ENCODE measurements at places on chromosomes 2 and 18.

- DNase-seq, result no peak
These were observed 3.1 kb upstream of the ARID5A start for GRCh38 chr2:96533292-96534073.

GRCh38 chr2:120578576-120579352 lies 156.9 kb upstream of the GLI2 start:
- DNase-seq, result no peak

GRCh38 chr18:42187611-42188380 lies 232.8 kb downstream of the PIK3C3 start:
- no peak for DNase-seq

DNA sequence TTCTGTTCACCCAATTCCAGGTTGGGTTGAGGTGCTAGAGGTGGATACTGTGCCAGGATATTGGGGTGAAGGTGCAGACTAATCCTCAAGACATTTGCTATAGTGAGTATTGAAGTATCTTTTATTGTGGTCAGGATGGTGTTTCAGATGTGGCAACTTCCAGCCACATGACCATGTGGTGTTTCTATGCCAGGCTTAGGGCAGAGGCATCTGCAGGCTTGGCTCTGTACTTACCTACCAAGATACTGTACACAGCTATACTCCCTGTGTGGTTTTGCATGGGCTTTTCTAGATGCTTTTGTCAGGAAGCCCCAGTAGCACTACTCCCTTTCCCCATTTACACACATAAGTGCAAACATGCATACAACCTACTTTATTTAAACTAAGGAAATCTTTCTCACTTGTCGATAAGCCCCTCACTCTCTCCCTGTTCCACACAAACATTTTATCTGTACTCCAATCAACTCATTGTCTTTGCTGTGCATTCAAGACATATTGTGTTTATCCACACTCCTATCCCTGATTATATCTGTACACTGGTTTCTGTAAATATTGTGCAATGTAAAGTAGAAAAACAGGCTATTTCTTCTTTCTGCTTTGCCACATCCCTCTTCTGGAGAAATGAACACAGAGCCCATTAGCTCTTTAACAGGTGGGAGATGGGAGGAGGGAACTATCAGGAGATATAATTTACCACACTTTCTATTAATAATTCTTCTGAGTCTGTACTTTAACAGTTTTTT lies 12.3 kb downstream of the ARL6IP6 start:
- DNase-seq, result no peak

DNA sequence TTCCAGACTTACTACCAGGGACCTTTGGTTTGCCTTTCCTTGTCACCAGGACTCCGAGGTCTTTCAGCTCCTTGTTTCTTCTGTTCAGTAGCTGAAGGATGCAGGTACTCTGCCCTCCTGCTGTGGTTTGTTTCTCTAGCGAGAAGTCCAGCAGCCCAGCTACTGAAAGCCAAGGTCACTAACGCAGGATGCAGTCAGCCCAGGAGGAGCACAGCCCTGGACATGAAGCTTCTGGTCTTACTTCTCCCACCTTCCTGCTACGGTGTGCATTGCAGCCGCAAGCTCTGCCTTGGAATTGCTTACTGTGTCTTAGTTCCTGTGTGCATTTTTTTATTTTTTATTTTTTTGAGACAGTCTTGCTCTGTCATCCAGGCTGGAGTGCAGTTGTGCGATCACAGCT lies 62.4 kb downstream of the DGKD start:
- DNase-seq, result no peak

DNA sequence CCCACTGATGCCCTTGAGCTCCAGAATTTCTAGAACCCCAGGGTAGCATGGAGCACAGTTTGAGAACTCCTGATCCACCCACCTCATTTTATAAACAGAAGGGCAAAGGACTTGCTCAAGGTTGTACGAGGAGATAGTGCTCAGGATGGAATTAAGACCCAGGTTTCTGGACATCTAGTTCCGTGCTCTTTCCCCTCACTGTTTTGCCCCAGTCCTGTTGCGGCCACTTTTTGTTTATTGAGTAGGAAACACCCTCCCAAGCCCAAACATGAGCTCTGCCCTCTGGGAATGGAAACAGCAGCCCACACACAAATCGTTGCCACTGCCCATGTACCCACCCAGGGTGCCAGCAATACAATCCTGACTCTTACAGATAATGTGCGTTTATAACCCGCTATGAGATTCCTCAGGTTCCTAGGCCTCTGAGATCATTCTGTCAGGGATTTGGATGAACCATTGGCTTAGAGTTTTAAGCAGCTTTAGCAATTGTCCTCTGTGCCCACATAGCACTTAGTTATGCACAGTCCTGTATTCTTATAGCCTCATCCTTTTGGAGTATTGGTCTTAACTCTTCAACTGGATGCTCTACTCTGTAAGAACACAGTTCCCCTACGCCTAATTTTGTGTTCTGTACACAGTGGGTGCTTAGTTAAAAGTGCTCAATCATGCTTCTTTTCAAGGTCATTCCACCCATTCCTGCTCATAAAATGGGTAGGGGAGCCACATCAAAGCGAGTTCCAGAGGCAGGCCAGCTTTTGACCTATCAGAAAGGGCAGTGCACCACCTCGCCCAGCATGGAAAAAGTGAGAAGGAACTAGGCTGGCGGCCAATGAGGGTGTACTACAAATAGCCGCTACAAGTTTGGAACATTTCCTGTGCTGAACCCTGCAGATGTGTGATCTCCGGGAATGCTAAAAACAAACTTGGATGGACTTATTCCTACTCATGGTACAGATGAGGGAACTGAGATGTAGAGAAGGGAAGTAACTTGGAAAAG lies 60.3 kb upstream of the IGFBP2 start:
- no peak for DNase-seq

DNA sequence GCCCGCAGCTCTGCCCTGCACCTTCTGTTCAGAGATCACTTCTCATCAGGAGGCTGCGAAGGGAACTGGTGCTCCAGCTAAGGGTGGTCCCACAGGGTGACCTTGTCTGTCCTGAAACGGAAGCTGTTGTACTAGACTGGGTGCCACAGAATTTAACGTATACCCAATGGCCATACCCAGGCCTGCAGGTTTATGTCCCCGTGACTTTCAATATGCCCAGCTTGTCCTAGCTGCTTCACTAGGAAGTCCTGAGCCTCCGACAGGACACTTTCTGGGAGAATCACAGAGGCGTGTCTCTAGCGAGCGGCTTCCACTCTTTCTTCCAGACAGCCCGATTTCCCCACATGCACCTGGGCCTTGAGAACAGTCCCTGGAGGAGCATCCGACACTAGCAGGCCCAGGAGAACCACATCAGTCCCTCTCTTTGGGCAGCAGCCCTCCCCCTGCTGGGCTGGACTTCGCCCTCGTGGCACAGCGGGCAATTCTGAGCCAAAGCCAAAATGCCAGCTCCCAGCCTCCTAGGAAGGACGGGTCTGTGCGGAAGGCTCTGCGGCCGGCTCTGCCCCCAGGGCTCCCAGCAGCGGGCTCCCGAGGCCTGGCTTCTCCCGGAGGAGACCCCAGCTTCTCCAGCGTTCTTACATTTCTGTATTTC lies 91.9 kb upstream of the OTOS start:
- no peak for DNase-seq

DNA sequence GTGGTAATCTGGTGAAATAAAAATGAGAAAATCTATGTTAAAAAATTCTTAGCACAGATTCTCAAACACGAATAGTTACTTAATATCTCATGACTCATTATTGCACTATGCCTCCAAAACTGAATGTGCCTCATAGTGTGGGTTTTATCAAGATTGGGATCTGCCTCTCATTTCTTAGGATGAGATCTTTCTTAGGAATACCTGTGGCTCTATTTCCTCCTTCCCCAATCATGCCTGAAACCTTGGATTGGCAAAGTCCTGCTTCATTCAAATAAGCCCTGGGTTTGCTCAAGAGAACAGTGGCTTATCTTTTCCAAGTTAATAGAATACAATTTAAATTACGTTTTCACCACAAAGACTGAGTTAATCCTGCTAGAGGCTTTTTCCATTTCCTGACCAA lies 100.3 kb downstream of the DPP10 start:
- DNase-seq, result no peak

- DNase-seq, result no peak
These were observed 220.5 kb upstream of the RAB6C start for GRCh38 chr2:129758784-129759471.

DNA sequence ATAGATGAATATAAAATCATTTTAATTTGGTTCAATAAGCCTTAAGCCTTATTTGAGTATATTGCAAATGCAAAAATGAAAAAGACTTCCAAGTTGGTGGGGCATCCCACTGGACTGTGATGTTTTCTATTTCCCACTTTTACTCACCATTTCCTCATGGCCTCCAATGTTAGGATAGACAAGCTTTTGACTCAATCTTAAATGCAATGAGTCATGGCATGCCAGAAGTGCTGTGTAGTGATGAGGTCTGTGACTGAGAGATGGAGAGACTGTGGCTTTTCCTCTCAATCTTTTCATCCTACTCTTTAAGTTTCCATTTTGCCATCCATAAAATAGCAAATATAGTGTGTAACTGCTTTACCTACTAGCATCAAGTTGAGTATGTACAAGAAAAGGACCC lies 1401.2 kb upstream of the CELF4 start:
- DNase-seq, result no peak

DNA sequence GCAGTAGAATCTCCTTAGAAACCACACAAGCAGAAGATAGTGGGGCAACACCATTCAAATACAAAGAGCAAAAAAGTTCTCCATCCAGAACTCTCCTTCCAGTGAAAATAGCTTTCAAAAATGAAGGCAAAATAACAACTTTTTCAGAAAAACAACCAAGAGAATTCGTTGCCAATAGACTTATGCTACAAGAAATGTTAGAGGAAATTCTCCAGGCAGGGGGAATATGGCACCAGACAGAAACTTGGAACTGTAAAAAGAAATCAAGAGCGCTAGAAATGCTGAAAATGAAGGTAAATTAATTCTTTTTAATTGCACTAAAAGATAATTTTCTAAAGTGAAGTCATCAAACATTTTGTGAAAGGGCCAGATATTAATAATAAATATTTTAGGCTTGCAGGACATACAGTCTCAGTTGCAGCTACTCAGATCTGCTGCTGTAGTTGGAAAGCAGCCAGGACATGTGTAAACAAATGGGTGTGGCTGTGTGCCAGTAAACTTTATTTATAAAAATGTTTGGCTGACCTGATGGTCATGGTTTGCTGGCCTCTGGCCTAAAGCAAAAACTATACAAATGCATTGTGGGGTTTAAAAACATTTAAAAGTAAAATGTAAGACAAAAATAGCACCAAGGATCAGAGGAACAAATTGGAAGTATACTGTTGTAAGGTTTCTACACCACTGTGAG lies 73.7 kb upstream of the TGFA start:
- no peak for DNase-seq

DNA sequence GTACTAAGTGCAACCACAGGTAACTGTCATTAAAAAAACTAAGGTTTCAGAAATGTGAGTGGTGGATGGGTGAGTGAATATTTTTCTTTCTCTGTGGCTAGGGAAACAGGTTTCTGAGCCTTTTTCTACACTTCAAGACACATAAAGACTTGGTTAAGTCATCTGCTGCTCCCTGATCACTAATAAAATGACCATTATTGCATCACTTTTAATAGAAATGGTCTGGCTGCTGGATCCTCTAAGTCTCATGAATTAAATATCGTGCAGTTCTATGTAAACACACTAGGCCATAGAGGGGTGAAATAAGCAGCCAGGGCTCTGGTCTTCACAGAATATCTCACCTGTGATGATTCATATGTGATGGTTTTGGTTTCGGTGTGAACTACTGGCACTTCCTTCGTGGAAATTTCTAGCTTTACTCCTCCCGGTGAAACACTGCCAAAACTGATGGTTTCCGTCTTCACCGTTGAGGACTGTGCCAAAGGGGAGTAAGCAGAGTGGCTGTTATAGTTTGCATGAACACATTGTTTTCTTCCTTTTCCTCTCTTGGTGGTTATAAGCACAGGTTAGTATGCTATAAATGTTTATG lies 100.4 kb upstream of the ZBTB14 start:
- no peak for DNase-seq

GRCh38 chr18:50602466-50602865 lies 42.6 kb downstream of the MAPK4 start:
- no peak for DNase-seq

DNA sequence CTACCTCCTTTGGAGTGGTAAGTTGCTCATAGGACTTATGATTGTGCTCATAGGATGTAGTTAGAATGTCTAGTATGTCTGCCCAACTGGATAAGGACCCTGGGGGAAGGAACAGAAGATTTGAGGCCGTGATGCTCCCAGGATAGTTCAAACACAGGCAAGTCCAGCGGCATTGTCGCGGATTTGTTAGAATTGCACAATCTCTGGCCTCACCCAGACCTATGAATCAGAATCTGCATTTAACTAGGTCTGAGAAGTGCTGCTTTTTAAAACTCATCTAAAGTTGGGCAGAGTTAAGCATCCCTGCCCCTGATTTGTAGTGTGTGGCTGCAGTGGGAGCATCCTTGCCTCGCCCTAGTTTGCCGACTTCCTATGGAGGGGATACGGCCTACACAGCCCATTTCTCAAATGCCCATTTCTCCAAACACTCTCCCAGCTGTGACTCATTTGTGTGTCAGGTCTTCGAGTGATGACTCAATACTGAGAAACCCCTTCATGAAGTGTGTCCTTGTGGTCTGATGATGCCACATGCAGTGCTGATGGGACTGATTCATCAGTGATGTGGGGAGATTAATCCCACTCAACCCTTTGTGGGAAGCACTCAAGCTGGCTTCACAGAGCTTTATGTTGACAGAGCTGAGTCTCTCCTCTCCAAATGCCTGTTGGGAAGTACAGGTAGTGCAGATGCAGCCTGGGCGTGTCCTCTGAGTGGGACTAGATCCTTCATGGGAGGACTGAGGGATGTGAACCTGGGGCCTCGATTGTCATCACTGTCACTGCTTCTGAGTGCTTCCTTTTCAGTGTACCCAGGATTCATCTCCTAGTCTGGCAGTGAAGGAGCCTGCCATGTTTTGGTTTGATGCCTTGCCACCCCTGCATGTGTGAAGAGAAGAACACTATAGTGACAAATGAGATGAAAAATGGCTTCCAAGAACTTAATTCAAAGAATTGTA lies 18.7 kb downstream of the SMIM21 start:
- DNase-seq, result no peak

GRCh38 chr2:150296770-150297546 lies 190.5 kb downstream of the RND3 start:
- DNase-seq, result no peak

- no peak for DNase-seq
These were observed 947.6 kb downstream of the DPP10 start for GRCh38 chr2:115389898-115390565.

DNA sequence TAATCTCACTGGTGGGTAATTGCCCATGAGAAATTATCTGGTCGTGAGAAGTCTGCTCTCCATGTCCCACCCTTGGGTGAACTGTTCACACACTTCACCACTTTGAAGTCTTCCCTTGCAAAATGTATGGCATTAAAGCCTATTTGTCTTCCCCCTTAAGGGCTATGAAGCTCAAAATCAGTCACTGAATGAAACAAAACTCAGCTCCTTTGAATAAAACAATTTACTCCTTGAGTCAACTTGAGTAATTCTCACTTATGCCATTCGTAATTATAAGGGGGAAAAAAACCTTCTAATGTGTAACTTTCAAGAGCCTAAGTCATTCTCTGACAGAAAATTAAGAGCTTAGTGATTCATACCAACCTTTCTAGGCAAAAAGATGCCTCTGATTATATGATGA lies 48.8 kb upstream of the REL start:
- no peak for DNase-seq

All from stimulated activated CD8-positive, alpha-beta memory T cell treated with anti-CD3 and anti-CD28 coated beads, Interleukin-2, amount 100 ng/mL, for 1 hour (primary cell).